ENCODE measurements at places on chromosomes 2 and 18. TPM values are rescaled to one million over a fixed set of nuclear protein-coding genes. Genes with fewer than 3 reads are reported as not detected.

MYCN gene
- polyA plus RNA-seq: 0.49 TPM

KLHL41 gene
- polyA plus RNA-seq: 0.91 TPM

SLC4A5 gene
- polyA plus RNA-seq: 2.7 TPM

EVX2 gene
- polyA plus RNA-seq: not detected

EPAS1 gene
- polyA plus RNA-seq: 62.0 TPM

RGPD3 gene
- polyA plus RNA-seq: 0.13 TPM

G6PC2 gene
- polyA plus RNA-seq: 0.17 TPM

WIPF1 gene
- polyA plus RNA-seq: 13.5 TPM

PAIP2B gene
- 2.1 TPM for polyA plus RNA-seq

SERPINB13 gene
- 0.10 TPM for polyA plus RNA-seq

PNKD gene
- 181 TPM for polyA plus RNA-seq

ASB18 gene
- polyA plus RNA-seq: not detected

IL36G gene
- not detected for polyA plus RNA-seq

FIGLA gene
- polyA plus RNA-seq: not detected

UBXN4 gene
- polyA plus RNA-seq: 53.9 TPM

- no peak for DNase-seq
Measured at GRCh38 chr2:46827274-46828134, 88.1 kb downstream of the MCFD2 start.

GRCh38 chr2:168568476-168569267, 112.6 kb downstream of the CERS6 start:
- DNase-seq: no peak

GRCh38 chr2:22281033-22281432, 1103.9 kb upstream of the KLHL29 start:
- peak; percentile 58 for DNase-seq

DNA sequence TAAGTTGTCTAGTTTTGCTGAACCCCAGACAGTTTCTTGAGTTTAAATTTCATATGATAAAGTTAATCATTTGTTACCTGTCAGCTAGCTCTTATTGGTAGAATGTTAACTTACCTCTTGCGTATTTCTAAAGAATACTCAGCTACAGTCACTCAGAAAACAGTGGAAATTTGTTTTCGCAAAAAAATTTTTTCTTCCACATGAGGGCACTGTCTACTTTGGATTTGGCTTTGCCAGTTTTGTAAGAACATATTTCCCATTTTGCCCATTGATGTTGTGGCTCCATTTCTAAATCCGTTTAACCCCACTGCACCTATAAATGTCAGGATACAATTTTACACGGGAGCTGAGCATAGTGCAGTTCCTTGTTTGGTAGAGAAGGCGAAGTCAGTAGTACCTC, 19.1 kb upstream of the GCFC2 start:
- no peak for DNase-seq

- DNase-seq: no peak
Measured at GRCh38 chr18:8602040-8602439, 7.2 kb upstream of the RAB12 start.

GRCh38 chr2:60337142-60337497, 216.3 kb downstream of the BCL11A start:
- DNase-seq: no peak

DNA sequence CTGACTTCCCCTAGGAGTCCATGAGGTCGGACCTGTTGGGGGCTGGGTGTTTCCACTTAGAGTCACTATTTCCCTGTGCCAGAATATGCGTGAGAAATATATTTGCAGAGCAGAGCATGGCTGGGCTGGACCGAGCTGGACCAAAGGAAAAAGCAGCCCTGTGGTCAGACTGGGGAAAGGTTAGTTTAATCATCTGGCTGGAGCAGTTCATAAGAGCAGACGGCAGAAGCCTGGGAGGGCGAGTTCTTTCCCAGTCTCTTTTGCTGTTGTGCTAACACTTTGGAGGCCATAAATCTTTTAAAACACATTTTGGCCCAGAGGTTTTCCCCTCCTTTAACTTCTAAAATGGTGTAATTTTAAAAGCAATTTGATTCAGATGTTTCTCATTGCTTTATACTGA, 66.5 kb downstream of the GLI2 start:
- DNase-seq: no peak

GRCh38 chr18:70506511-70506910, 217.7 kb downstream of the SOCS6 start:
- DNase-seq: no peak

DNA sequence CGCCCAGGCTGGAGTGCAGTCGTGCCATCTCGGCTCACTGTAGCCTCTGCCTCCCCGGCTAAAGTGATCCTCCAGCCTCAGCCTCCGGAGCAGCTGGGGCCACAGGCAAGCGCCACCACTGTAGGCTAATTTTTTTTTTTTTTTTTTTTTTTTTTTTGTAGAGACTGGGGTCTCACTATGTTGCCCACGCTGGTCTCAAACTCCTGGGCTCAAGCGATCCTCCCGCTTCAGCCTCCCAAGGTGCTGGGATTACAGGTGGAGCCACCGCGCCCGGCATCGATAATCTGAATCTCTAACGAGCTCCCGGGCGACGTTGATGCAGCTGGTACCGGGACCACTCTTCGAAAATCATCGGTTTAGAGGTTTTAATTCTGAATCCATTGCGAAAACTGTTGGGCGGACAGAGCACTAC, 520 bp upstream of the CYP20A1 start:
- no peak for DNase-seq

- no peak for DNase-seq
Measured at GRCh38 chr18:12924616-12925015, 23.2 kb upstream of the SEH1L start.

DNA sequence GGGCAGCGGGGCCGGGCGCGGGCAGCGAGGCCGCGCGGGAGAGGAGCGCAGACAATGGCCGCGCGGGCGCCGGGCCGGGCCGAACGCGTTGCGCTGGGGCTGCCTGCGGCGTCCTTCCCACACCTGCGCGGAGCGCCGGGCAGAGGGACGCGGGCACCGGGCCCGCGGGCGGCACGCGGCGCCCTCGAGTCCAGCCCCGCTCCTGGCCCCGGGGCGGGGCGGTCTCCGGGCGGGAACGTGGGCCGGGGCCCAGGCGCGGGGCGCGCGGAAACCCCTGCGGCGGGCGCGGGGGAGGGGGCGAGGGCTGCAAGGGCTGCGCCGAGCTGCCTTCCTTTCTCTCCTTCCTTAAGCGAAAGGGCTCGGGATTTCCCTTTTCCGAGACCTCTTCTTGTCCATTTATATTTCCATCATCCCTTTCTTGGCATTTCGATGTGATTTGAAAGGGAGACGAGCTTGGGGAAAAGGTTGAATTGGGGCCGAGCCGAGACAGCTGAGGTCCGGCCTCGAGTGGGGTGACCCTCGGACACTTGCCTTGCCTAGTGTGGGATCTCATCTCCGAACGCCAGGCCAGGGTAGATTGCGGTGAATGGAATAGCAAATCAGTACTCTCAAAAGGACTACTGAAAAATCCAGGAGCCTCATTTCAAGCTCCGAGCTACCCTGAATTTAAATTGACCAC, 676 bp downstream of the KLHL23 start:
- DNase-seq: no peak

GRCh38 chr2:203714112-203714511, 7.7 kb downstream of the CD28 start:
- DNase-seq: peak; percentile 12

GRCh38 chr2:219897456-219897855, 270.0 kb downstream of the SLC4A3 start:
- no peak for DNase-seq

- no peak for DNase-seq
Measured at GRCh38 chr2:168948621-168949212, 47.6 kb downstream of the G6PC2 start.

DNA sequence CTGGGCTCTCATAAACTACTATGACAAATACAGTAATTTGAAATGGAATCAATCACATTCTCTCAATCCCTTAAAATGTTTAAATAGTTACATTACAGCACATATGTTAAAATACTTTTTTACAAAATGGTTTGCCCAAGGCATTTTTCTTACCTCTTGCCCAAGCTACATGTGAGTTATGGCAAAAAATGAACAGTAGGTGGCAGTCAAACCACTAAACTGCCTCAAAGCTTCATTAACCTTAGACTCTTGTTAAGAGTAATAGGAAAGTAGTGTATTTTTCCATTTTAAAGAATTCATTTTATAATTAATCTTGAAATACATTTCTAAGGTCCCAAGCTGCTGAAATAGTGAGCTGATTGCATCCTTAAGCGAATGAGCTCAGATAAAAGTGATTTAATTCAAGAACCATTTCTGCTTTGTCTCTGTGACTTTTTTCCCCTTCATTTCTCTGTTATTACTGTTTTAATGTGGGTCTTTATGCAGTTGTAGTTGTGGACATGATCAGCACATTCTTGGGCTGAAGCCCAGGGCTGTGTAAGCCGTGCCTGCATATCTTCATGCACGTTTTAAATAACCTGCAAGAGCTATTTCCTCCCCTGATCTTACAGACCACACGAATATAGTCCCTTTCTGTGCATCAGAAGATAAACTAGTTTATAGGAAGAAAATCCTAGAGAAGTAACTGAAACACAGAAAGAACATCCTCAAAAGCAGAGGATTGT, 311.8 kb downstream of the LNPK start:
- peak; percentile 47 for DNase-seq

DNA sequence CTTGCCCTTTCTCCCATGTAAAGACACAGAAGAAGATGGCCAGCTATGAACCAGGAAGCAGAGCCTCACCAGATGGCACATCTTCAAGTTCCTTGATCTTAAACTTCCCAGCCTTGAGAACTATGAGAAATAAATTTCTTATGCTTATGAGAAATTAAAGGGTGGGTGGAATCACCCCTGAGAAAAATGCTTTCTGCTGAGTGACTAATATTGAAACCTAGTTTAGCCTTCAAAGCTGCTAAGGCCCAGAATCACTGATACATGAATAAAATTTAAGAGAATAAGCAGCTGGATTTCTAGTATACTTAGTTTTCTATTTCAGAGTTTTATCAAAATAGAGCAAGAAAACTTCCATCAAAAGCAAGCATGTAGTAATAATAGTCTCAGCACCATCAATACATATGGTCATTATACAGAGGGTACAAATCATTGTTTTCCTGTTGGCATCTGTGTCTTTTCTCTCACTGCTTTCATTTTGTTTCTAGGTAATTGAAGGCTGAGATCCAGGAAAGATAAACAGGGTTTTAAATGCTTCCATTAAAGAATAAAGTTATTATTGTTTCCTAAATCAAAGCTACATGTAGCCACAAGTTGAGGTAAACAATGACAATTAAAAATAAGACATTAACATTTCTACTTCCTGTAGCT, 53.3 kb upstream of the COL5A2 start:
- no peak for DNase-seq

DNA sequence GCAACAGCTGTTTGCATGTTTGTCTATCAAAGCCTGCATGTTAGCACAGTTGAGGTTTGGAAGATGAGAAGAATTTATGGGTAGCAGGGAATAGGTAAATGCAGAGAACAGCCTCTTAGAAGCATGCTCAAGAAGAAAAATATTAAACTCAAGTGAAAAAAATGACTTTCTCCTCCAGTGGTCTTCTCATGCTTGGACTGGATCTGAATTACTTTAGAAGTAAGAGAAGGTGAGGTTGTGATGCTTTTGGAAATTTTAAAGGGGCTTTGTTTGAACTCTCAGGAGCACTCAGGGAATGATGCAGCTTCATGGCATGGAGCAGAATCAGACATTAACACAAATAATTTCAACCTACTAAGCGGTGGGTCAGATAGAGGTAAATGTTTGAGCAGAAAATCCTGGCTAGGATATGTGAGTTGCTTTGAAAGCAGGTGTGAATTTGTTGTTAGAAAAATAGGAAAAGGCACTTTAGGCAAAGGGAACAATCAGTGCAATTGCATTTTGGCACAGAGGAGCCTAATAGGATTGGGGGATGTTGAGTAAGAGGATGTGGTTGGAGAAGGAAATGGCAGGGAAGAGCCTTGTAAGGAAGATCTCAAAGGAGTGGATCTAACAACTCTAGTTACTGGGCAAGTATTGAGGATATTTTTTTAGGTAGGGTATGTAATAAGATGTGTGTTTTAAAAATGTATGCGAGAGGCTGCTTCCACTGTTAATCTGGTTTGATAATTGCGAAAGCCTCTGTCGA, 76.3 kb downstream of the DDX1 start:
- no peak for DNase-seq

GRCh38 chr2:18546567-18546966, 13.9 kb downstream of the RDH14 start:
- no peak for DNase-seq

DNA sequence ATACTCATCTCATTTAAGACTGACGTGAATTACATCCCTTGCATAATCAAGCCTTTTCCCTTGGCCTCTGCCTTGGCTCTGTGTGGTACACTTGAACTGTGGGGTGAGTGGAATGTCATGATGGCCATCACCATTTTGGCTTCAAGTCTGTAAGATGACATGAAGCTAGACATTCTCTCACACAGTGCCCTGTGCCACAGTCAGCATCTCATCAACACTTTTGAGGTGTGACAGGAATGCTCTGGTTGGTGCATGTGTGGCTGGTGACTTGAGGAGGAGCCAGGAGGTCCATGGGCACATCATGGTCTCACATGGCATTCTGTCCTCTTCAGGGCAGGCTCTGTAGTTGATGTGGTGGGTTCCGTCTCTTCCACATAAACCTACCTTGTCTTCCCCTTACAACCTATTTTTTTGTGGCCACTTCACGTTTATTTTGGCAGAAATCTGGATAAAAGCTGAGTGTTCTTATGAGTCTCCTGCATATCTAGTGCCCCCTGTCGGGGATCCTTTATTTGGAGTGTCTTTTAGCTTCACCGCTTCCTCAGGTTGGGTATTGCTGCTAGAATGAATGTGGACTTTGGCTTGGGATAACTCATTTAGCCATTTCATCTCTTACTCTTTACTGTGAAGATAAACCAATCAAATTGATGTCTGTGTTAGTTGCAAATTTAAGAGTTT, 28.1 kb downstream of the MAP4K4 start:
- DNase-seq: no peak

DNA sequence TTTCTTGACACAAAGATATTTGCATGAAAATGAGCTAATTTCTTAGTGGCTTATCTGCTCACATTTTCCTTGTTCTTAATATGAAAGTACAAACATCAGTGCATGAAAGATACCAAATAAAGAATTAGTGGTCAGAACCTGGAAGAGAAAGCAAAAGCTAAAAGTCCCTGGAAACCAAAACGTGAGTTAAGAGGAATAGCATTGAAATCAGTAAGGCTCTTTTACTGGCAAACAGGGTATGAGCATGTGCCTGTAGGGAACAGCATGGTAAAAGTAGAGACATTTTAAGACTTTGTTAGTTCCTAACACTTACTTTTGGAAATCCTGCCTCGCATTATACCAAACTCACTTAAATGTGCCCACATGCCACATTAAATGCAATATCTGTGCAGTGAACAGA, 31.9 kb upstream of the CWC22 start:
- DNase-seq: no peak

Measured in adrenal gland (tissue), 19 donors.